Choroid plexus epithelial cell (primary cell): ENCODE measurements at places on chromosomes 16 and 17.

GRCh38 chr17:6483507-6483906 is 39.3 kb downstream of the PIMREG start:
- DNase-seq = no peak

- DNase-seq = no peak
Measured at GRCh38 chr17:66583112-66583748, 251.7 kb upstream of the CACNG5 start.

DNA sequence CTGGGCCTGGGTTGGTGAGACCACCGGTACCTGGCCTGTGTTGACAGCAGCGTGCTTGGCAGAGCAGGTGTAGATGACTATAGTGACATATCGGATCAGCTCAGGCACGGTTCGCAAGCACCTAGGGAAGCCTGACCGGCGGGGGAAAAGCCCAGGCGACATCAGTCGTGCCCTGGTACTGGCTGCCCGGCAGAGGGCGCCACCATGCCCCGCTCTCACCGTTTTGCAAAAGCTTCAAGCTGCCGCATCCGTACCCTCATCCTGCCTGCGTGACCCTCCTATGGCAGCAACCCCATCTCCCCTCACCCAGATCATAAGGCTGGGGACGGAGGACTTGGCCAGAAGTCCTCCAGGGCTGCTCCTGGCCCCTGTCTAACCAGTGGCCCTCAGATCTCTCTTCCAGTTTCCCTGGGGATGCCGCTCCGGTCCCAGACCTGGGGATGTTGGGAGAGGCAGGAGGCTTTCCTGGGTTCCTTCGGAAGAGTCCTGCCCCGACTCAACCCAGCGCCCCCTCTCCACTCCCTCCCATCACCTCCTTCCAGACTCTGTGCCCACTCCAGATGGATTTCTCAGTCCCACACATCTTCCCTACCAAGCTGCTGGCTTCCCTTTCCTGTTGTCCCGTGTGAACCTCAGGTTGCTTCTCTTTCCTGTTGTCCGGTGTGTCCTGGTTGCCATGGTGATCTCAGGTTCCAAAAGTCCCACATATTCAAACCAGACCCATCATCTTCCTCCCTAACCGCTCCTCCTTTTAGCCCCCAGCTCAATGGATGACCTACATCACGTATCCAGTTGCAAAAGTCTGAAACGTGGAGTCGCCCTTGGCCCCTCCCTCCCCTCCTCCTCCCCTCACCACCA is 13.7 kb downstream of the ALOX12B start:
- peak; percentile 73 for DNase-seq

GRCh38 chr16:88337538-88337937 is 45.2 kb upstream of the ZNF469 start:
- no peak for DNase-seq
